Bone marrow (tissue), 2 donors: ENCODE measurements at places on chromosomes 1 and 21.
A peak's percentile ranks its signal among the peaks of the same experiment; 100 is the strongest.

DNA sequence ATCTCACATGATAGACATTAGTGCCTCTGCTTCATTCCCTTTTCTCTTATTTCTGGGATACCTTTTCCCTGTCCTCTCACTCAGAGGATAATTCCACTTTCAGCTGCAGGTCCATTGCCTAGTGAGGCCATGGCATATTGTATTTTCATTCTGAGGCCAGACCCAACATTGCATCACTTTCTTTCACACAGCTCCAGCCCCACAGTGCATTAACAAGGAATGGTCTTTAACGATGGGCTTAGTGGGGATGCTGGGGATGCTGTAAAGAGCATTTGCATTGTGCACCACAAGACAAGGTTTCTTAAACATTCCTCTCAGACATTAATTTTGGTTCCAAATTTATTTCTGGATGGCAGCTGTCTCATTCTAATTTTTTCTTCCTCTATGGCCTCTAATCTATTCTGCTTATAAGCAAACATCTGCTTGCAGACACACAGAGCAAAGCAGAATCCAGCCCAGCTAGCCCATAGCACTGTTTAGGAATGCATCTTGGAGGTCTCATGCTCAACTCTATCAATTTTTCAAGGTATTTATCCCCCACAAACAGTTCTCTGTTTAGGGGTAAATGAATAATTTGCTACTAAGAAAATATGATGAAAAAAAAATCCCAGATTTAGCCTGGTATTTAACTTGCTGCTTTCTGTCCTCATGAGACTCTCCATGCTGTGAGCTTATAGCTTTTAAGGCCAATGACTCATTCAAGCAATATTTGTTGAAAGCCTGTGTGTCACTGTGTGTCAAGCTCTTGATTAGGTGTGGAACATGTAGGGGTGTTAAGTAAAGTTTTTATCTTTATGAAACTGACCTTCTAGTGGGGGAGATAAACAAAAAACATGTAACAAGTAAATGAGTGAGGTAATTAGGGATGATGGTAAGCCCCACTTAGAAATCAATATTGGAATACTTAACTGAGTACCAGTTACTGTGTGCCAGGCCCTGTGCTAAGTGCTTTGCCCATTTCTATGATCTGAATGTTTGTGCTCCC lies 44.5 kb upstream of the CCDC190 start:
- no peak for DNase-seq

DNA sequence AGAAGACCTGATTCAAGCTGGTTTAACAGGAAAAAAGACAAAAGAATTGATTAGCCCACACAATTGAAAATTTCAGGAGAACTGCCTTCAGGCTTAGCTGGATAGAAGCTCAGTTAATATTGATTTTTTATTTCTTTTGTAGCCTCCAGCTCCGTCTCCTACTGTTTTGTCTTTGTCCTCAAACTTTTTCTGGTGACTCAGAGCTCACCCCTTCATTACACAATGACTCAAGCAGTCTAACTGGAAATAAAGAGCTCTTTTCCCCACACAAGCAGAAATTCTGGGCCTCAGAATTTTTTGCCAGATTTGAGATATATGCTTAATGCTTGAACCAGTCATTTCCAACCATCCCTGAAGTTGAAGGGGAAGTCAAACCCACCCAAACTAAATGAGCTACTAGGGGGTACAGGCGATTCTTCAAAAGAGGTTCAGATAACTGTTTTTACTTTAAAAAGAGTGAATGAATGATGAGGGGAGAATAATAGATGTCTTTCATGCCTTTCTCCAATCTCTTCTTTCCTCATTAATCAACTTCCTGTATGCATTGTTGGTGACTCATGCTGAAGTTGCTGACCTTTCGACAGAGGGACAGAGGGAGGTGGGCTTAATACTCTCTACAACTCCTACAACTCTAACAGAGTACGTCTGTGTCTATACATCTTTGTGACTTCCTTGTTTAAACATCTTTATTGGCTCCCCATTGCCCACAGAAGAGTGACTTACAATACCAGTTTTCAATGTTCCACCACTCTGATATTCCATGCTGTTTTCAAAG lies 6.2 kb upstream of the ACP6 start:
- no peak for DNase-seq

- no peak for DNase-seq
Measured at GRCh38 chr1:234573711-234574299, 36.2 kb downstream of the IRF2BP2 start.

- peak; percentile 89 for DNase-seq
Measured at GRCh38 chr1:151399324-151400171, at the start of gene PSMB4. TSS of gene PSMB4 (plus strand) at chr1:151399573. CDS start at chr1:151399588, 15 bp downstream.

GRCh38 chr1:53740621-53741105 lies 1.7 kb upstream of the GLIS1 start:
- no peak for DNase-seq

DNA sequence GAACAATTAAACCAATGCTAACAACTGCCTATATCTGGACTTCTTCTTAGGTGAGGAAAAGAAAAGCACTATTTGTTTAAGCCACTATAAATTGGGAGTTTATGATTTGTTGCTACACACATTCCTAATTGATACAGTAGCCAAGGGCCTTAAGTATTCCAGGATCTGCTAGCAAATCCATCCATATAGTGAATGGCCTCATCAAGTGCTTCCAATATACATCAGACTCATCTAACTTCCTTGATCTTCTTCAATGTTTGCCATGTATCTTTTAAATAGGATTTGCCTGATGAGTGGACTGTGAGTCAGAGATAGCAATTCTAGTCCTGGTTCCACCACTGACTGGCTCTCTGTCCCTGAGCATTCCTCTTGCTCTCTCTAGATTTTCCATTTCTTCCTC lies 430.2 kb downstream of the OMA1 start:
- DNase-seq = no peak

GRCh38 chr1:96362623-96363022 lies 359.0 kb upstream of the PTBP2 start:
- DNase-seq = no peak

GRCh38 chr1:96427616-96428015 lies 294.0 kb upstream of the PTBP2 start:
- no peak for DNase-seq

GRCh38 chr1:101237229-101237837 lies 514 bp downstream of the S1PR1 start:
- DNase-seq = no peak
